ENCODE measurements at places on chromosomes 1 and 21.

DNA sequence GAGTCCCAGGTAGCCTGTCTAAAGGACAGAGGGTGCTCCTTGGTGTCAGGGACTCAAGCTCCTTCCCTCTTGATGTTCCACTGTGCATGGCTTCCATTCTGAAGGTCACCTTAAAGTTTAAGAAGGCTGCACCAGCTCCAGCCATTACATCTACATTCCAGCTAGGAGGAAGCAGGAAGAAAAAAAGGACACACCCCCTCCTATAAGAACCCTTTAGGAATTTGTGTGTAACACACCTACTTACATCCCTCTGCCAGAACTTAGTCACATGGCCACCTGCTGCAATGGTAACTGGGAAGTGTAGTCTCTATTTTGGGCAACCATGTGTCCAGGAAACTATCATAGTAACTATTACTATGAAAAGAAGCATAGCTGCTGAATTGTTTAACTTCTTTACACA lies 161.6 kb upstream of the KLHDC7A start:
- no peak for DNase-seq

DNA sequence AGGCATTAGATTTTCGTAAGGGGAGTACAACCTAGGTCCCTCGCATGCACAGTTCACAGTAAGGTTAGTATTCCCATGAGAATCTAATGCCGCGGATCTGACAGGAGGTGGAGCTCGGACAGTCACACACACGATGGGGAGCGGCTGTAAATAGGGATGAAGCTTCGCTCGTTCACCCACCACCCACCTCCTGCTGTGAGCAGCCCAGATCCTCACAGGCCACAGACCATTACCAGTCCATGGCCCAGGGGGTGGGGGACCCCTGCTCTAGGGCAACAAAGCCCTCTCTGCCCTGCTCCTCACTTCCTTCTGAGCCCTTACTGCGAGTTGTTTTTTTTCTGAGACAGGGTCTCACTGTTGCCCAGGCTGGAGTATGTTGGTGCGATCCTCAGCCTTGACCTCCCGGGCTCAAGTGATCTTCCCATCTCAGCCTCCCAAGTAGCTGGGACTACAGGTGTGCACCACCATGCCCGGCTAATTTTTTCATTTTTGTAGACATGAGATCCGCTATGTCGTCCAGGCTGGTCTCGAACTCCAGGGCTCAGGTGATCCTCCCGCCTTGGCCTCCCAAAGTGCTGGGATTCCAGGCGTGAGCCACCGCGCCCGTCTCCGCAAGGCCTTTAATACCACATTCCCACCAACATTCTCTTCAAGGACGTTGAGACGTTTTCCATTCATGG lies 21.3 kb downstream of the TRPM2 start:
- no peak for DNase-seq

GRCh38 chr21:28579986-28580550 lies 412.6 kb downstream of the LTN1 start:
- no peak for DNase-seq

GRCh38 chr1:89962024-89962741 lies 32.7 kb upstream of the ZNF326 start:
- no peak for DNase-seq

- no peak for DNase-seq
Observed at GRCh38 chr1:117564227-117565075, 41.4 kb upstream of the TENT5C start.

DNA sequence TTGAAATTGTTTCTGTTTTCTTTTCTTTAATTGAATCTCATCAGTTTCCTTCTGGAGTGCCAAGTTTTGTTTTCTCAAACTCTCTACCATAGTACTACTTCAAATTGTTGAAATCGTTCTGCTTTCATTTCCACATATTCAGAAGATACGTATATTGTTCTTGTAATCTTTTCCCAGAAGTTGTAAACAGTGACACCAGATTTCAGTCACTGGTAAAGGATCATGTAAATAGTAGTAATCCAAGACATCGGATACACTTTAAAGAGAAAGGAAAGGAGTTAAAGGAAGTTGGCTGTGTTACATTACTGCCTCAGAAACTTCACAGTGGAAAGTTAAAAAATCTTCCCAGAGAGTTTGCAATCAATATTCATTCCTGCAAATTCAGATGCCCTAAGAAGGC lies 67.5 kb downstream of the RGL1 start:
- DNase-seq: no peak

DNA sequence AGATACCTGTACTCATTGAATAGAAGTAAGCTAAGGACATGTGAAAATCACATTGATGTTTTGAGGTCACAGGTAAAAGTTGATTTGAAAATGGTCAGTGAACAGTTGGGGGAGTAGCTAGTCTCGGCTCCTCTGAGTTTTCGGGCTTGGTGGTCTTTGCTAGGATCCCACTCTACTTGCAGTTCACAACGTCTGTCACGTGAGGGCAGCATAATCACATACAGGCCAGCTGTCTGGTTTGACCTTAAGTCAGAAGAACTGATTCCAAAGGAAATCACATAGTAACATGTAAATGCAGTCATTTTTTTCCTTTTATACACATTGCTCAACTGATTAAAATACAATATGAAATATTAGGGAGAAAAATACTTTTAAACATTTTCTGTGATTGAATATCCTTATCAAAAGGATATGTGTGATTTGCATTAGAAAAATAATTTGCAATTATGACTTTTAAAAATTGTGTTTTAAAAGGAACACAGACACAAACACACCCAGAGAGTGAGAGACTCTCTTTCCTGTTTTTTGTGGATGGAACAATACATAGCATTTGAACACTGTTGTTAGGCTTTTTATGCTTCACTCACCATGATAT lies 21.8 kb upstream of the PDC start:
- DNase-seq: peak; percentile 27

- DNase-seq: no peak
Observed at GRCh38 chr21:19557046-19557445, 1153.5 kb upstream of the TMPRSS15 start.

DNA sequence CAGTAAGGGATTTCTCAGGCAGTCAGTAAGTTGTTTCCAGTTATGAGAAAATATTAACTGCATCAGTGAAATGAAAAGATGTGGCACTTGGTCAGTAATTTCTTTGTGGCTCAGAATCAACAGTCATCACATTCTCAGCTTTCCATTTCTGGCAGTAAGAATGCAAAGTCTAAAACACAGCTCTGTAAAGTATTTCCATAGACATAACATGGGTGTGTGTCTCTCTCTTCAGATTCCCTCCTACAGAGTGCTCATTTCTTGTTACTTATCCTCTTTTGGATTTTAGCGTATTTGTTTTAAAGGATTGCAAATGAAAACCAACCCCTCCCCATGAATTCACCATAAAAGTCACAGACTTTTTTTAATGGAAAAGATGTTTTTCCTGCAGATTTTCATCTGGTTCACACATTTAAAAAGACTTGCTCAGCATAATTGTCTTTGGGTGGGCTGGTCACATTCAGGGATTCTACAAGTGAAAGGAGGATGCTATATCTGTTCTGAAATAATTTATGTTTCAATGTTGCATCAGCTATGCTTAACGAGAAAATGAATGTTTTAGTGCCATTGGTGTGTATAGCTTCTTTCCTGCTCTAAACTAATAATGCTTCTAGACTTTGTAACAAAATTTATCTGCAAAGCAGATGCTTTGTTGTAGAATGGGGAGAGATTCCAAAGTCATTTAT lies 34.6 kb upstream of the CD55 start:
- no peak for DNase-seq

DNA sequence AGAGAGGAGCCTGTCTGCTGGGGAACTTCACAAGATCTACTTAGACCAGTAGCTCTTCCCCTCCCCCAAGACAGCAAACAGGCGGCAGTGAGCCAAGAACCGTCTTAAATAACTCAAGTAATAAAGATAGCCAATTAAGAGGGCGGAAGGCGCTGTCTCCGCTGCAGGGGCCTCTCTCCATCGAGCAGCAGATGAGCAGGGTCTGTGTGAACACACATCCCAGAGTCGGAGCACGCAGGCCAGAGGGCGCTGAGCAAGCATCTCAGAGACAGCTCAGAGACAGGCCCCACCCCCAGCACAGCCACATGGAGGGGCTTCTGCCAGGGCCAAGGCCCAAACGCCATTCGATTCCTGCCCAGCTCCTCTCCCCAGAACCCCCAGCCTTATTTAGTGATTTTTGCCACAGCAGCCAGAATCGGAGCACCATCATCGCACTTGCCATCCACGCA lies 11.1 kb downstream of the IFFO2 start:
- DNase-seq: peak; percentile 50

- DNase-seq: peak; percentile 48
Observed at GRCh38 chr1:6638226-6638625, 13.6 kb downstream of the THAP3 start.

- no peak for DNase-seq
Observed at GRCh38 chr1:113422315-113423068, 32.2 kb downstream of the MAGI3 start.

- no peak for DNase-seq
Observed at GRCh38 chr1:39328586-39329121, 124.2 kb downstream of the MACF1 start.

DNA sequence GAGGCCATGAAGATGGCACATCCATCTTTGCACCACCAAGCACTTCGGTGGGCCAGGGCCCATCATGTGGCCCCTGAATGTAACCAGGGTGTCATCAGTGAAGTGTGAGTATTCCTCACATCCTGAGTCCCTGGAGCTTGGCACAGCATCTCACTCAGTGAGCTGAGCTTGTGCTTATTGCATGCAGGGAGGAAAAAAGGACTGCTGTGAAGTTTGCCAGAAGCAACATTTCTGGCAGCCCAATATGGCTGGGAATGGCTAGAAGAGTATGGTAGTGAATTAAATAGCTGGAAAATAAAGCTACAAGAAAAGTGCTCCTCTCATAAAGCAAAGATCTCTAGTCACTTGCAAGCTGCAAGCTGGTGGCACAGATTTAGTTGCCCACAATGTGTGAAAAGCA lies 109.3 kb downstream of the TNFSF18 start:
- DNase-seq: no peak

DNA sequence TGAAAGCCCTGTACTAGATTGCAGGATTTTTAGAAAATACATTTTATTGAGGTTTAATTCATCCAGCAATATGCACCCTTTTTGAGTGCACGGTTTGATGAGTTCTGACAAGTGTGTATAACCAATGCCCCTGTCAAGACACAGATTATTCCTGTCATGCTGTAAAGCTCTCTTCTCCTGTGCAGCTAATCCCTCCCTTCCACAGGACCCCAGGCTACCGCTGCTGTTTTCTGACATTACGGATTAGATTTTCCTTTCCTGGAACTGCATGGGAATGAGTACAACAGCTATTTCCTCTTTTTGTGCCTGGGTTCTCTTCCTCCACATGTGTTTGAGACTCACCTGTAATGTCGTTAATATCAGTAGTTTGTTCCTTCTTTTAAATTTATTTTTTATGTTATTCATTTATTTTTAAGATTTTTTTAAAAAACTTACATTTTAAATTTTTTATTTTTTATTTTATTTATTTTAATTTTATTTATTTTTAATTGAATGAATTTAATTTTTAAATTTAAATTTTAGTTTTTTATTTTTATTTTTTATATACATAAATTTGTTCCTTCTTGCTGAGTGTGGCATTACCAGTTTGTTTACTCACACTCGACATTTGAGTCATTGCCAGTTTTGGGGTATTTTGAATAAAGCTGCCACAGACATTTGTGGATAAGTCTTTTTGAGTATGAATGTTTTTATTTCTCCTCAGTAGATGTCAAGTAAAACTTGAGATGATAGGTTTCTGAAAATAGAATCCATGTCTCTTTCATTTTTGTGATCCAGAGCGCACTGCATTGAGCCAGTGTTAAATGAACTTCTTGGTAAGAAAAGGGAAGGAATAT lies 79.0 kb upstream of the B3GALT5 start:
- no peak for DNase-seq

- no peak for DNase-seq
Observed at GRCh38 chr21:46646541-46647154, 11.2 kb downstream of the PRMT2 start.

- no peak for DNase-seq
Observed at GRCh38 chr1:216154063-216154462, 269.2 kb downstream of the USH2A start.

DNA sequence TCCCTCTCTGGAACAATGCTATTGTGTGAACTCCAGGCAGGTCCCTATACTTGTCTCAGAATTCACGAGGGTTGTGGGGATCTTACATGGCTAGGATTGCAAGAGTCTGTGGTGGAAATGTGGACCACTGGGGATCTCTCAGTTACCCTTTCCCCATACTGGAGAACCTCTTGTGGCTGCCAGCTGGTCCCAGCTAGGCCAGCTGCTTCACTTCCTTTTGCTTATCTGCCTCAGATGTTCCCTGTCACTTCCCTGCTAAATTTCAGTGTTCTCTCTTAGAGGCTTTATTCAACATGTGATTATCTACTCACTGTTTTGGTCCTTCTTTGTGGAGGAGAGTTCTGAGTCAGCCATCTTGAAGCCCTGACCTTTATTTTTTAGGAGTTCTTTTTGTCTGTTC lies 75.9 kb upstream of the SAMD13 start:
- no peak for DNase-seq

DNA sequence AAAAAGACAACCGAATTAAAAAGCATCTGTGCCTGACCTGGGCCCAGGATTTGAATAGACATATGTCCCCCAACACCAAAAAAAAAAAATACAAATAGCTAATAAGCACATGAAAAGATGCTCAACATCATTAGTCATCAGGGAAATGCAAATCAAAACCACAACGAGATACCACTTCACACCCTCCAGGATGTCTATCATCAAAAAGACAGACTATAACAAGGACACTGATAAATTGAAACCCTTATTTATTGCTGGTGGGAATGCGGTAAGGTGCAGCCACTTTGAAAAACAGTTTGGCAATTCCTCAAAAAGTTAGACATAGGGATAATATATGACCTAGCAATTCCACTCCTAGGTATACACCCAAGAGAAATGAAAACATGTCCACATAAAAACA lies 72.3 kb upstream of the CAMK1G start:
- no peak for DNase-seq

GRCh38 chr1:159421821-159422220 lies 10.2 kb upstream of the OR10J4 start:
- no peak for DNase-seq

- DNase-seq: no peak
Observed at GRCh38 chr1:176110203-176110602, 96.9 kb downstream of the COP1 start.

GRCh38 chr1:32241001-32241763 lies 5.8 kb upstream of the FAM167B start:
- DNase-seq: peak; percentile 26

GRCh38 chr1:47187926-47188250 lies 1.9 kb downstream of the PDZK1IP1 start:
- DNase-seq: no peak

DNA sequence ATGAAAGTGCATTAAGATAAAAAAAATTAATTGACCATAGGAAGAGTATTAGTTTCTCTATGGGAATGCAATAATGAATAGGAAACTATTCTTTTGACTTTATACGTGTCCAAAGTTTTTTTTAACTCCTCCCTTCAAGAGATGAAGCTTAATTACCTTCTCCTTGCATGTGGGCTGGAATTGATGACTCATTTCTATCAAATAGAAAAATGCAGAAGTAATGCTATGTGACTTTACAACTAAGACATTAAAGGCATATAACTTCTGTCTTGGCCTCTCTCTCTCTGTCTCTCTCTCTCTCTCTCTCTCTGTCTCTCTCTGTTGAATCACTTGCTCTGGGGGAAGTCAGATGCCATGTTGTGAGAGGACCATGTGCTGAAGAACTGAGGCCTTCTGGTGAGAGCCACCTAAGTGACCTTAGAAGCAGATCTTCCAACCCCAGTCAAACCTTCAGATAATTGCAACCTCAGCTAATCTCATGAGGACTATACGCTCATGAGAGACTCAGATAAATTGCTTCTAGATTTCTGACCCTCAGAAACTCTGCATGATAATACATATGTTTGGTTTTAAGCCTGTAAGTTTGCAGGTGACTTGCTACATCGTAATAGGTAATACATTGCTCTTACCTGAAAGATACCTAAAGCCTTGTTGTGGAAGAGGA lies 414.2 kb downstream of the KCNT2 start:
- no peak for DNase-seq

Data from substantia nigra (tissue), 51 donors.